ENCODE measurements at places on chromosomes 2 and 18.

- DNase-seq: no peak
Observed at GRCh38 chr2:121961761-121962160, 206.3 kb downstream of the TSN start.

GRCh38 chr2:29469516-29469915 lies 354.3 kb downstream of the CLIP4 start:
- DNase-seq: no peak

- no peak for DNase-seq
Observed at GRCh38 chr2:102094917-102095316, 47.6 kb upstream of the IL1R1 start.

GRCh38 chr2:96895746-96896651 lies 26.1 kb upstream of the SEMA4C start:
- no peak for DNase-seq

DNA sequence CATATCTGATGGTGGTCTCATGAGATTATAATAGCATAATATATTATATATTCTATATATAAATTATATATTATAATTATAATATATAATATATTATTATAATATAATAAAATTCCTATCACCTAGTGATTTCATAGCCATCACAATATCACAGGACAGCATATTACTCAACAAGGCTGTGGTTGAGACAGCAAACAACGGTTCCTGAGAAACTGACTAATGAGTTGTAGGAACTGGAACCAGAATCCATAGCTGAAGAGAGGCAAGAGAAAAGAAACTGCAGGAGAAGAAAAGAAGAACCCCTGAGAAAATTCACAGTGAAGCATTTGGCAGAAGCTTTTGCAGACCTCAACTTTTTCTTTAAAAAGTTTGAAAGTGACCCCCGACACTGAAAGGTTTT lies 84.0 kb downstream of the BCL2L11 start:
- no peak for DNase-seq

DNA sequence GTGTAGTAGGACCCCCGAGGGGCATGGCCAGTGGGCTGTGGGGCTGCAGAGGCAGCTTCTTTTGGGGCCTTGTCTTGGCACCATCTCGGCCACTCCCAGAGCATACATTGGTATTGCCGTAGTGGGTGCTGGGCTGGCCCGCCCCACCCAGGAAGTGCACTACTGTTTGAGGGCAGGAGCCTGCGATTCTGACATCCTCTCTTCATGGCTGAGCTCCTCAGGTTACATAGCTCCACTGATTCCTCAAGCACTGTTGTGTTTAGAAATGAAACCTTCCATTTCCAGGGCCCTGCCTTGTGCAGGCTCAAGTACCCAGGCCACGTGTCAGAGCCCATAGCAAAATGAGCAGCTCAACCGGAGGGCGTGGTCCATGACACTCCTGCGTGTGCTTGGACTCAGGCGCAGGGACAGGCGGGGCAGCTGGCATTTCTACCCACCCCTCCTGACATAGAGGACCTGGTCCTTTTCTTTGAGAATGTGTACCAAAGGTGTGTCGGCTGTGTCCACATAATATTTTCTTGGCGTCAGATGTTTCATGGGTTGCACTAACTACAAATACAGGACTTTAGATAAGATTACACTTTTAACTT lies 67.9 kb downstream of the DGKD start:
- no peak for DNase-seq

DNA sequence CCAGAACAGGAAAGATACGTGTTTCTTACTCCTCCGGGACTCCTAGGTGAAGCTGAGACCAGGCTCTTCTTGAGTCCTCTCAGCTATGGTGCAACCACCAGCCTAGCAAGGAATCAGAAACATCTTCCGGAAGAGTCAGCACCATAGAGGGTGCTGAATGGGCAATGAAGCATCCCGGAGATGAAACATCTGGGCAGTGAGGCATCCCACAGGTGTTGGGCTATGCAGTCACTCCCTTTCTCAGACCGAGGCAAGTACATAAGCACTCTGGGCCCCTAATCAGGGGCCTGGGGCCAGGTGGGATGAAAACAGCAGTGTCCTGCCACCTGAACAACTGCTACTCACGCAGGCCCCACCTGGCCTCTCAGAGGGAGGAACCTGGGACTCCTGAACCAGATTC lies 1.4 kb upstream of the CAPN10 start:
- no peak for DNase-seq

GRCh38 chr2:65265671-65266045 lies 38.0 kb downstream of the ACTR2 start:
- no peak for DNase-seq

- DNase-seq: no peak
Observed at GRCh38 chr18:46253498-46253897, 149.3 kb downstream of the HAUS1 start.

DNA sequence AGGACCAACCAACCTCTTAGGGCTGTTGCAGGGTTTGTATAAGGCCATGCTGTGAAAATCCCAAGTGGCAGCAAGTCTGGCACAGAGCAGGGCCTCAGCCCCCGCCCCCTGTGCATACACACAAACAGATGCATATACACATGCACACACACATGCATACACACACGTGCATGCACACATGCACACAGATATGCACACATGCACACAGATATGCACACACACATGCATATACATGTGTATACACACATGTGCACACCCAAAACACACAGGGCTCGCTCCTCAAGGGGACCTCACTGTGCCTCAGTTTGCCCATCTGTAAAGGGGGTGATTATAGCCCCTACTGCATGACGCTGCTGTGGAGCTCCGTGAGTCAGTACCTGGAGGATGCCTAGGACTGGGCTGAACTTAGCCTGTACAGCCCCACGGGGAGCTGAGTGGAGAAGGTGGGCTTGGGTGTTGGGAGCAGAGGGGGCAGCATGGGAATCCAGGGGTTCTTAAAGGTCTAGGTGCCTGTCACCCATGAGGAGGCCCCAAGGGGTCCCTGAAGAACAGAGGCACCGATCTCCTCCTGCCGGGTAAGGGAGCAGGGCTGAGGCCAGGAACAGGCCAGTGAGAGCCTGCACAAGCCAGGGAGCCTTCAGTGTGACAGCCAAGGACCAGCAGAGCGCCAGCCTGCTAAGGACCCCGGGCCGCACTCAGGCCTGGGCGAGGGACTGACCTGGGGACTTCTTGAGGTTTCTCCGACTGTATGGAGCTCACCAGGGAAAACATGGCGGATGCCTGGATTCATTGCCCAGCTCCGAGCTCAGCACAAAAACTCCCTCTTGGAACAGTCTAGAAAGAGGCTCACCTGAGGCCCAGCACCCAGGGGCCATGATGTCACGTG lies 24.0 kb upstream of the ALPI start:
- DNase-seq: no peak

DNA sequence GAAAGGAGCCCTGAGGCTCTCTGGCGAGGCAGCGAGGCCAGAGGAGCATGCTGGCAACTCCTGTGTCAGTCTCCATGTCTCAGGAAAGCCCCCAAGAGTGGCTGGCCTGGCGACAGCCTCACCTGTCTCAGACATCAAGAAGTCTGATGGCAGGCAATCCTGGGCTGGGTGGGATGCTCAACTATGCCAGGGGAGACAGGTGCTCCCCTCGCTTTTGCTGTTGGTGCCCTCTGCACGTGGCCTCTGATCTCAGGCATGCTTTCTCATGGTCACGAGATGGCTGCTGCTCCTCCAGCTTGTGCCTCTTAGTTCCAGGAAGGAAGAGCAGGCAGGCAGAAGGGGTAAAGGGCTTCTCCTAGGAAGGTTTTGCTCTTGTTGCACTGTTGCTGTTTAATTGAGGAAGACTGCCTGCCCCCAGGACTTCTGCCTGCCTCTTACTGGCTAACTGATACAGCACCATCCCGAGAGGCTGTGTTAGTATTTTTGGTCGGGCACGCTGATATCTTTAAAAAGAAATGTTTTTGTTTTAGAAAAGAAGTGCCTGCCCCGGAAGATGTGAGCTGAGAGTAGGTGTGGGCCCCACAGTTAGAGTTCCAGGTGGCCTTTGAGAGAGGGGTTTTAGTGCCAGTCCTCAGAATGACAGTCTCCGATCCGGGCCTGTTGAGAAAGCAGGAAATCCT lies 344.8 kb upstream of the HS6ST1 start:
- no peak for DNase-seq

DNA sequence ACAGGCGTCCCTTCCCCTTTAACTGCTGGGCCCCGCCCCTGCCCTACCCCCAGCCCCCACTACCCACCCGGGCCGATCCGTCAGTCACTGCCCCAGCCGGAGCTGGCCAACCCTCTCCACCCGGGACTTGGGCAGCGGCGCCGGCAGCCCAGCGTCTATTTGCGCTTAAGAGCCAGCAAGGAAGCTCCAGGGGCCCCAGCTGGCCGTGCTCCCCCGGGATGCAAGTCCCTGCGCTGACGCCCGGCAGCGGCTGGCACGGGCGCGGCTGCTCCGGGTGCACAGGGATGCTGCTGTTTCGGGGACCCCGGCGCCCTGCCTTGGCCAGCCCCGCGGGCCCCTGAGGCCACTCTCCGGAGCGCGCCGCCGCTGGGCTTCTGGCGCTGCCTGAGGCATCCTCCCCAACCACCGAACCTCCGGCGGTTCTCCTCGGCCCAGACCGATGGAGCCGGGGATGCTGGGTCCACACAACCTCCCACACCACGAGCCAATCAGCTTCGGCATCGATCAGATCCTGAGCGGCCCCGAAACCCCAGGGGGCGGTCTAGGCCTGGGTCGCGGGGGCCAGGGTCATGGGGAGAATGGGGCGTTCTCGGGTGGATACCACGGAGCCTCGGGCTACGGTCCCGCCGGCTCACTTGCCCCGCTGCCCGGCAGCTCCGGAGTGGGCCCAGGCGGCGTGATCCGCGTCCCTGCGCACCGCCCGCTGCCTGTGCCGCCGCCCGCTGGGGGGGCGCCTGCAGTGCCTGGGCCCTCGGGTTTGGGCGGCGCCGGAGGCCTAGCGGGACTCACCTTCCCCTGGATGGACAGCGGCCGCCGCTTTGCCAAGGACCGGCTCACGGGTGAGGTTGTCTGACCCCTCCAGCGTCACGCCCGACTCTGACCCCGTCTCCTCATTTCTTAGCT lies at the start of gene TLX2:
Gene TLX2, plus strand, starts transcription at position 83 of the 903 bp plus-strand sequence. Its CDS starts 357 bp downstream, at position 440.
- no peak for DNase-seq

DNA sequence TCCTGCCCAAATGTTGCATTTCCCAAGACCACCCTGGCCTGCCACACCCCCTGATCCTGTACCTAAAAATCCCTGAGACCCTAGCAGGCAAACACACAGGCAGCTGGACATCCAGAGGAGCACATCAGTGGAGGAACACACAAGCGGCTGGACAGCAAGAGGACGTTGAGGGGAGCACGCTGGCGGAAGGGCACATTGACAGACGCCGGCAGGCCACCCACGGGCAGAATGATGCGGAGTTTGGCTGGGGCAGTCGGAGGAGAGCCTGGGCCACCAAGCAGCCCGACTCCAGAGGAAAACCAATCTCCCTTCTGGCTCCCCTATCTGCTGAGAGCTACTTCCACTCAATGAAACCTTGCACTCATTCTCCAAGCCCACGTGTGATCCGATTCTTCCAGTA lies 47.7 kb downstream of the EMX1 start:
- DNase-seq: no peak

DNA sequence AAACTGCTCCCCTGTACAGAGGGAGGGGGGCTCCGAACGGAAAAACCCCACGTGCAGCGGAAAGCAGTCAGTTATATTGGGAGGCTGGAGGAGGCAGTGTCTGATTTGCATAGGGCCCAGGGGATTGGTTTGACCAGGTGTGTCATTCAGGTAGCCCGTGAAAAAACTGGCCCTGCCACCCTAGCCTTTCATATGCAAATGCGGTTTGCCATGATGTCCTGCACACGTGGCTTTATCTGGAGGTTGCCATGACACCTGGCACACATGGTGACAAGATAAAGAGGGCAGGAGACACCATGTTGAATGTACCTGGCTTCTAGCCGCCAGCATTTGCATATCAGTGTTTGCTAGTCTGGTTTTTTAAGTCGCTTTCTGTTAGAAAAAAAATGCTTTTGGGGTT lies 20.5 kb downstream of the SLC25A52 start:
- no peak for DNase-seq

DNA sequence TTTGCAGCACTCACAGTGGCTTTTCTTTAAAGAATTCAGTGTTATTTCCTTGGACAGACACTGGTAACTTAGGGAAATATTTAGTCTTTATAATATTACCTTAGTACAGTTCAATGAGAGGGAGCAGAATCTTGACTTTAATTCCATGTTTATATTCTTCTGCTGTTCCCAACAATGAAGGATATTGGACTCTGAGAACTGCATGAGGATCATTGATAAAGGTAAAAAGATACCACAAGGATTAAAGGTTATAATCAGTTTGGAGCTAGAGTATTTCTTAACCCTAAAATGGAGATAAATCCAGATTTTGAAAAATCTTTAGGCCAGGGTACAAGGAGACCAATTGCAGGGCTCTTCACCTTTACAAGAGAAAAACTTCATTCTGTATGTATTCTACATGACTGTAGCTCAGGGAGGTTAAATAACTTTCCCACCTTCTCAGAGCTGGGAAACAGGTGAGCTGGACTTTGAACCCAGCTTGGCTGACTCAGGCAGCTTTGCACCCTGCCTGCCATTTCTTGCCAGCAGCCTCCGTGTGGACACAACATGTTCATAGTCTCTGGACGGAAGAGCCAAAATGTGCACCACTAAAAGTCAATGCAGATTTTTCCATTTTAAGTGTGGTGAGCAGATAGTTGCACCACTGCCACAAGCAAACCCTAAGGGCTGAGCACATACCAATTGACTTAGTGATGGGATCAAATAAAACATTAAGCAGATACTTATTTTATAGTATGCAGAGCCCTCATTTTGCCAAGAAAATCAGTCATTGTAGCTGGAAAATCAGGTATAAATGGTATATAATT lies 26.7 kb downstream of the UPP2 start:
- DNase-seq: no peak

DNA sequence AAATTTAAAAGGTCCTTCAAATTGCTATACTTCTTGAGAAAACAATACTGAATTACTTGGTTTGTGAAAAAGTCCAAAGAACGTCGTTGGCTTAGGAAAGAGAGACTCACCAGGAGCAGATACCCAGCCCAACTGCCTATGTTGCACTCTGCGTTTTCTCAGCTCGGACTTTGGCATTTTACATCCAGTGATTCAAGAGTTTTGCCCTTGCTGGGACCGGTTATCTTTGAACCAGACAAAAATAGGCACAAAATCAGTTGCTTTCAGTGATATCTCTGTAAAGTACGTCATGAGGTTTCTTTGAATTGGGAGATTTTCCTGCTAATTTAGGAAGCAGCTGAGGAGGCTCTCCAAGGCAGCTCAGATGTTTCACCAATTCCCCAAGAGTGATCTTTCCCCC lies 29.3 kb downstream of the FHOD3 start:
- DNase-seq: no peak

DNA sequence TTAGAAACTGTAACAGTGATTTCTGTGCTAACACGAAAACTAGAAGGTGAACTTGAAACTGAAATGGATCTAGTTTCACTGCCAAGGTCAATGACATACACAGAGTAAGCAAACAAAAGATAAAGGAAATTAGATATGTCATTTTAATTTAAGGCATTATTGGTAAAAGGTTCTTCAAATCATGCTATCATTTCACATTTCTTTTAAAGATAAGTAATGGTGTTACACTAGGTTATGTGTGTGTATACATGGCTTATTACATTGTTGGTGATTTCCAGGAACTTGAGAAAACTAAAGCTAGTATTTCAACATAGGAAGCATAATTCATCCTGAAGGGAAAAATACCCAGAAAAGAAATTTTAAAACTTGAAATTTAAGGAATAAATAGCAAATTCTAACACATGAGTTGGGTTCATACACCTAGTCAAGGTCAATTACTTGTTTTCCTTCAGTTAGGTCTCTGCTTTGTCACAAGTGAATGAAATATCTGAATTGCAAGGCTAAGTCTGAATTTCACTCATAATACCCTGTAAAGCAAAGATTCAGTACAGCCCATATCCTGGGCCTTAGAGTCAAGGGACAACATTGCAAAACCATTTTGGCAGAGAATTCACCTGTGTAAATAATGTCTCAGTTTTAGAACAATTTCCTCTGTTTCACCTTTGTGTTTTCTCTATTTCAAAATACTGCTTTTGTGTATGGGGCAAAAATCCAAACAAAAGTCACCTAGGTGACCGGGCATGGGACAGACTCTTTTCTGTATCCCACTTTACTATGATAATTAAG lies 141.6 kb downstream of the SRBD1 start:
- no peak for DNase-seq

Data from right hindlimb (tissue), 1 donor.